Hematopoietic multipotent progenitor cell treated with erythropoietin and hydrocortisone succinate and interleukin-3 and kit ligand, for 8 days (in vitro differentiated cells): ENCODE measurements at places on chromosomes 1 and 21.
A peak's percentile ranks its signal among the peaks of the same experiment; 100 is the strongest.

GRCh38 chr1:162548170-162548569 lies 13.4 kb upstream of the UAP1 start:
- DNase-seq, result no peak

GRCh38 chr1:42046761-42047507 lies 106.3 kb upstream of the GUCA2B start:
- DNase-seq, result no peak

DNA sequence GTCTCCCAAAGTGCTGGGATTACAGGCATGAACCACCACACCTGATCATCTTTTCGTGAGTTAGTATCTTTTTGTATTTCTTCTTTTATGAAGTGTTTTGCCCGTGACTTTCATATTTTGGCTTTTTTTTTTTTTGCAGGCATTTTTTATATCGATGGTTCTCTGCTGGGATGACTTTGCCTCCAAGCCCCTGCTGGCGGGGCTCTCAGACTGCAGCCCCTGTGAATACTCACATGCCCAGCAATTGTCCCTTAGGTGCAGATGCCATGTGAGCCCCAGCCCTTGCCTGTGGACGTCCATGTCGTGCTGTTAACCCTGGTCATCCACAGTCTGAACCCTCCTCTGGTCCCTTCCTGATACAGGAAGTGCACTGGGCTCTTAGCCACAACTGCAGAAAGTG lies 21.7 kb downstream of the CRYAA start:
- DNase-seq, result no peak

DNA sequence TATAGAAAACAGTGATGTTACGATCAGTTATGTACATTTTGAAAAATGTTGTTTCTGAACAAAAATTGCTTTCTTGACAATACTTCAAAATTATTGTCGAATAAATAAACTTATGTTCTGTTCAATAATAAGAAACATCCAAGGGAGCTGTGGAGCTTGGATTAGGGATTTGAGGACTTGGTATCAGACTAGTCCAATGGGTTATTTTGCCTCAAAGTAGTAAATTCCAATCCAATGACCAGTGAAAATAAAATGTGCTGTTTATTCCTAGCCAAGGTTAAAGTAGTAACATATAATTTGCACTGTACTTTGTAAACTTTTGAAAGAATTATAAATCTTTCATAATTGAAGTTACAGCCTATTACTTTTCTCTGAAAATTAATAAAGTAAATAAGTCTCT lies 79.1 kb upstream of the IVNS1ABP start:
- no peak for DNase-seq

DNA sequence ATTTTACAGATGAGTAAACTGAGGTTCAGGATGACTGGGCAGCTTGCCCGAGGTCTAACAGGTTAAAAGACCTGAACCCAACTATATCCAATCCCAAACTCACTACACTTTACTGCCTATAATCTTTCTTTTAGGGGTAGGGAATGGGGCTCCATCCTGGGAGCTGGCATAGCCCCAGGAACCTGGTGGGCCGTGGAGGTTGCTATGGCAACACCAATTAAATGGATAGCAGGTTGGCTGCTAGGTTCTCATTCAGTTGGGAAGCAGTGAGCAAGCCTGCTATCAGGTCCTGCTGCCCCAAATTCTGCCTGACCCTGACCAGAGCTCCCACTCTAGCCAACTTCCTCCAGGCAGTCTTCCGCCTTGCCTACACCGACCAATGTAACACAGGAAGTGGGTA lies 40.9 kb downstream of the LRP8 start:
- DNase-seq, result no peak

- DNase-seq, result no peak
Observed at GRCh38 chr1:55610203-55610602, 395.0 kb upstream of the USP24 start.

GRCh38 chr1:201015551-201016091 lies 7.9 kb downstream of the KIF21B start:
- peak; percentile 91 for DNase-seq

- peak; percentile 54 for DNase-seq
Observed at GRCh38 chr1:87642581-87643221, 314.0 kb downstream of the LMO4 start.

GRCh38 chr1:27643600-27644368 lies 8.8 kb upstream of the FGR start:
- peak; percentile 70 for DNase-seq

- no peak for DNase-seq
Observed at GRCh38 chr1:22292011-22292788, 149.3 kb upstream of the WNT4 start.

DNA sequence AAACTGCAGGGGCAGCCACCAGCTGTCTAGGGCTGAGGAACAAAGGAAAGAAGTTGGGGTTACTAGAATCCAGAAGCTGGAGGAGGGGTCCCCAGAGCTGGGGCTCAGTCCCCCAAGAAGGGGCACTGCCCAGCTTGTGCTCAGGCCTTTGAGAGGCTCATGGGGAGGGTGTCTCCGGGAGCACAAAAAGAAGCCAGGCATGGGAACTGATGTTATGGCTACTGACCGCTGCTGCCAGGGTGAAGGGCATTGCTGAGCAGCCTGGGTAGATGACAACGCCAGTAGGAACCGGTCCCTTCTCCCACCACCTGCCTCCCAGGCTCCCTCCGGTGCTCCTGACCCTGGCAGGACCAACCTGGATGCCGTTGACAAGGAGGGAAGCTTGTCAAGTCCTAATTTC lies 762.5 kb upstream of the TPTE start:
- no peak for DNase-seq

GRCh38 chr1:9902060-9902452 lies 8.0 kb downstream of the CTNNBIP1 start:
- DNase-seq, result no peak

DNA sequence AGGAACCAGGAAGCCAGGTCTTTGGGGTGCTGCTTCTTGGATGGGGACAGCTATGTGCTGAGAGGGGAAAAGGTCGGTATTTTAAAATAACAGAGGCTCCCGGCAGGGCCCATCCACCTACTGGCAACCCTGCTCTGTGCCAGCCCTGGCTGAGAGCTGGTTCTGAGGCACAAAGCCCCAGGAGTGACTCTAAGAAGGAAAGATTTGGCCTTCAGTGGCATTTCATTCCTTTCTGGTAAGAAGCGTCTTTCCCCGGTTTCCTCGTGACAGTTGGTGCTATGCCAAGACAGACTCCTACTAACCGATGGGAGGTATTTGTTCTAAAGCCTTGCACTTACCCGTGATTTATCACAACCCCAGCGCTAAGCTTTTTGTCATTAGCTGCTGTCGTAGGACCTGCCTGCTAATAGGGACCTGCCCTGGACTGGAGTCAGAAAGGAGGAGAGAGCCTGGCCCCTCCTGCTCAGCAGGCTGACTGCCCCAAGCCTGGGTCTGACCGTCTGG lies 123.1 kb upstream of the ADAR start:
- DNase-seq, result no peak

DNA sequence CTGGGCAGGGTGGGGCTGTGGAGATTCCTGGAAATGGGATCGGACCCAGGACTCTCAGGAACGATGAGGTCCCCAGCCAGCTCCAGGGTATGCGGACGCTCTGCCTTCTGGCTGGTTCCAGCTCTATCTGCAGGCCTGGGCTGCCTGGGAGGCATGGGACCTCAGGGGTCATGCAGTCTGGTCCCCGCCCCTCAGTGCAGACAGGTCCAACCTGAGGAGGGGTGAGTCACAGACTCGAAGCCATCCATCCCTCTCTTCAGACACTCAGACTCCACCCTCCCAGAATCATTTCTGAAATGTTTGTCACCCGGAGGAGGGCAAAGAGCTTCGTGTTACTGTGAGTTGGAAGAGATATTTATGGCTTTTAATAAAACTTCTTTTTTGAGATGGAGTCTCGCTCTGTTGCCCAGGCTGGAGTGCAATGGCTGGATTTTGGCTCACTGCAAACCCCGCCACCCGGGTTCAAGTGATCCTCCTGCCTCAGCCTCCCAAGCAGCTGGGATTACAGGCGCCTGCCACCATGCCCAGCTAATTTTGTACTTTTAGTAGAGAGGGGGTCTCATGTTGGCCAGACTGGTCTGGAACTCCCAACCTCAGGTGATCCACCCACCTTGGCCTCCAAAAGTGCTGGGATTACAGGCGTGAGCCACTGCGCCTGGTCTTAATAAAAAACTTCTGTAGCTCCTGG lies 5.9 kb upstream of the MYOM3 start:
- DNase-seq, result no peak

DNA sequence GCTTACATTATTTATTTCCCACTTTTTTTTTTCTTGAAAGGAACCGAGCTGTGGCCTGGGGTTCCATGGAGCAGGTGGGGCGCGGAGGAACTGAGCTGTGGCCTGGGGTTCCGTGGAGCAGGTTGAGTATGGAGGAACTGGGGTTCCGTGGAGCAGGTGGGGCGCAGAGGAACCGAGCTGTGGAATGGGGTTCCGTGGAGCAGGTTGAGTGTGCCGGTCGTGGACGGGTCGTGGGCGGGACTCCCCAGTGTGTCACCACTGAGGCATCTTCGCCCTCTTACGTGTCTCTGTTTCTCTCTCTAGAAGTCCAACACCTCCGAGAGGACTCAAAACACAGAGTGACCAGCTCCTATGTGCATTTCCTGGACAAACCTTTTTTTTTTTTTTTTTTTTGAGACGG lies 1.2 kb upstream of the SCNN1D start:
- no peak for DNase-seq

GRCh38 chr1:211870156-211870555 lies 39.6 kb upstream of the LPGAT1 start:
- DNase-seq, result no peak

GRCh38 chr1:198563583-198563982 lies 23.1 kb upstream of the ATP6V1G3 start:
- DNase-seq, result no peak

DNA sequence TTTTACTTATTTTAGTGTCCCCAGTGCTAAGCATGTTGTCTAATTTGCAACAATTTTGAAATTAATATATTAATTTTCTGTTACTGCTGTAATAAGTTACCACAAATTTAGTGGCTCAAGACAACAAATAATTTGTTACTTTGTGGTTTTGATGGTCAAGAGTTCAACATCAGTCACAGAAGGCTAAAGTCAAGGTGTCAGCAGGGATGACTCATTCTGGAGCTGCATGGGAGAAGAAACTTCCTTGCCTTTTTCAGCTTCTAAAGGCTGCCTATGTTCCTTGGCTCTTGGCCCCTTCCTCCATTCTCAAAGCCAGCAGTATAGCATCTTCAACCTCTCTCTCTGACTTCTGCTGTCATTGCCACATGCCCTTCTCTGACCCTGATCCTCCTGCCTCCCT lies 271.8 kb downstream of the HLX start:
- DNase-seq, result no peak

GRCh38 chr1:206829875-206830274 lies 35.5 kb upstream of the IL20 start:
- DNase-seq, result peak; percentile 34

- DNase-seq, result no peak
Observed at GRCh38 chr1:236472850-236473788, 50.7 kb upstream of the LGALS8 start.

GRCh38 chr1:154423304-154423987 lies 18.3 kb downstream of the IL6R start:
- DNase-seq, result no peak

DNA sequence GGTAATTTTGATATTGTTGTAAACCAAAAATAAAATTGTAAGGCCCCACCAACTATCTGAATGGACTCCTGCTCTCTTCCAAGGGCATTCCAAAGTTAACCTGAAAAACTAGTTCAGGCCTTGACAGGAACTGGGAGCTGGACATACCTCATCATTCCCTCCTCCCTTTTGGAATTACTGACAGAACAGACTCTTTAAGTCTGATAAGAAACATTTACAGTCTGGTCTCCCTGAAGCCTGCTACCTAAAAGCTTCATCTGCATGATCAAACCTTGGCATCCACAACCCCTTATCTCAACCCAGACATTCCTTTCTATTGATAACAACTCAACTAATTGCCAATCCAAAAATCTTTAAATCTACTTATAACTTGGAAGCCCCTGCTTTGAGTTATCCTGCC lies 123.8 kb downstream of the TLR5 start:
- no peak for DNase-seq

- DNase-seq, result no peak
Observed at GRCh38 chr21:45261093-45261492, 26.6 kb downstream of the POFUT2 start.

DNA sequence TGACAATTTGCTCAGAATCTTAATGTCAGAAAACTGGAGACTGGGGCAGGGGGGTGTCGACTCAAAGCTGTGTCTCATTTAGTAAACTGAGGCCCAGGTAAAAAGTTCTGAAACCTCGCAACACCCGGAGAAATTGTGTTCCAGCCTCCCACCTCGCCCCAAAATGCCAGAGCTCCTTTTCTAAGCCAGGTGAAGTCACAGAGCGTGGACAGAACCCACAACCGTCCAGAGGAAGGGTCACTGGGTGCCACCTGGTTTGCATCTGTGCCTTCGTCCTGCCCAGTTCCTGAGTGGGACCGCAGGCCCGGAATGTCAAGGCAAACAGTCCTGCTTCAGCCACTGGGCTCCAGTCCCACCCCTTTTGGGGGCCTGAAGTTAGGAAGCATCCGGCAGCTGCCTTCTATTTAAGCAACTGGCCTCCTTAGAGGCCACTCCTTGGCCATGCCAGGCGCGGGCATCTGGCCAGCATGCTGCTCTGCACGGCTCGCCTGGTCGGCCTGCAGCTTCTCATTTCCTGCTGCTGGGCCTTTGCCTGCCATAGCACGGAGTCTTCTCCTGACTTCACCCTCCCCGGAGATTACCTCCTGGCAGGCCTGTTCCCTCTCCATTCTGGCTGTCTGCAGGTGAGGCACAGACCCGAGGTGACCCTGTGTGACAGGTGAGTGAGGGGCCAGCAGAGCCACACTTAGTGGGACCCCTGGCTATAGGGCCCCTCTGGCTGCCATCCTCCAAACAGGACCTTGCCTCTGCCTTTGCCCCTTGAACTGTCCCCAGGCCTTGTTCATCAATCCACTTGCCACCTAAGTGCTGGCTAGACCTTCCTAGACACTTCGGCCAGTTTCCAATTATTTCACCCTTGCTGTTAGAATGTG lies at the start of gene TAS1R1:
Gene TAS1R1 (plus strand): TSS at position 401 of the 872 bp plus-strand sequence. CDS start 67 bp downstream, at position 468.
- no peak for DNase-seq

DNA sequence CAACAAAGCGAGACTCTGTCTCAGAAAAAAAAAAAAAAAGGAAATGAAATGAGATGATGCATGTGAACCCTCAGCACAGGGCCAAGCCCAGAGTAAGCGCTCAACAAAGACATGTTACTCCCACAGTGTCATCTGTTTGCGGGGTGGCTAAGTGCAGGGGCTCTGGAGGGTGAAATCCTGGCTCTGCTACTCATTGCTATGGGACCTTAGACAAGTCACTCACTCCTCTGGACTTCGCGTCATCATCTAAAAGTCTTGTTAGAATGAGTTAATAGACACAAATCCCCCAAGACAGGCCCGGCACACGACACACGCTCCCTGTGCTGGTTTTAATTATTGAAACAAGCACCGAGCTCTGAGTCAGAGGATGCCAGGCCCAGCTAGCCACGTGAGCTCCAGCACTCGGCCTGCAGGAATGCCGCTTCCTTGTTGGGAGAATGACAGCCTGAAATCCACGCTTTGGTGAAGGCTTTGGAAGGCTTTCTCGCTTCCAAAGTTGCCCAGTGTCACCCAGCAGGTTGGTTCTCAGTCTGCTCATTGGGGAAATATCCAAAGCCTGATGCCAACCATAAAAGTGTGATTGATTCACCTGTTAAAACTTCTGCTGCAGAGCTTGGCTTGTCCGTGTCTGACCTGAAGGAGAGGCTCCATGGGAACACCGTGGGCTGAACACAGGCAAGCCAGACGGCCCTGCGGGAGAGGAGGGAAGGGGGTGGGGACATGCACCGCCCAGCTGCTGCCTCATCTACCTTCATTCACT lies 36.7 kb upstream of the TARDBP start:
- DNase-seq, result no peak
